Central memory CD8-positive, alpha-beta T cell (primary cell): ENCODE measurements at places on chromosomes 2 and 18.

DNA sequence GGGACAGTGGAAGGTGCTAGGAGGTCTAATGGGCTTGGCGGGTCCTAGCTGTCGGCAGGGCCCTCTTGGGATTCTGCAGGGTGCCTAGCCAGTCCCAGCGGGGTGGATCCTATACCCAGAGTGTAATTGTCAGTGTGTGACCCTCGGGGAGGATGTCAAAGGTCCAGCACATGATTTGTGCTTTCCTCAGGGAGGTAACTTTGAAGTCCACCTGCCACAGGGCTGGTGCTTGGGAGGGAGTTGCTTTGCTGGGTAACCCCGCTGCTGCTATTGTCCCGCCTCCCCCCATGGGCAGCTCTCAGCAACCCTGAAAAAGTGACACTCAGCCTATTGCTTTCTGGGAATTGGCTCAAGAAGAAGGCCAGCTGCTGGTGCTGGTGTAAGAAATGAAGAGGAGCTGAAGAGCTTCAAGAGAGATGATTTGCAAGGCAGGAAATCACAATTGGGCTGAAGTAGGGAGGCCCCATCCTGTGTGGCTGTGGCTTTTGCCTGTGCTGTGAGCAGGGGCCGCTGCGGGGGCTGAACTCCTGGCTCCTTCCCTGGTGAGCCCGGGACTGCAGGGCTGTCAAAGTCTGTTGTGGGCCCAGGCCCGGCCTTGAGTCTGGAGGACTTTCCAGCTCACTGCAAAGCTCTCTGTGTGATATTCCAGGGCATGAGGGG lies 36.4 kb downstream of the EMILIN2 start:
- DNase-seq: no peak

GRCh38 chr2:147449323-147449991 lies 395.4 kb upstream of the ACVR2A start:
- no peak for DNase-seq

DNA sequence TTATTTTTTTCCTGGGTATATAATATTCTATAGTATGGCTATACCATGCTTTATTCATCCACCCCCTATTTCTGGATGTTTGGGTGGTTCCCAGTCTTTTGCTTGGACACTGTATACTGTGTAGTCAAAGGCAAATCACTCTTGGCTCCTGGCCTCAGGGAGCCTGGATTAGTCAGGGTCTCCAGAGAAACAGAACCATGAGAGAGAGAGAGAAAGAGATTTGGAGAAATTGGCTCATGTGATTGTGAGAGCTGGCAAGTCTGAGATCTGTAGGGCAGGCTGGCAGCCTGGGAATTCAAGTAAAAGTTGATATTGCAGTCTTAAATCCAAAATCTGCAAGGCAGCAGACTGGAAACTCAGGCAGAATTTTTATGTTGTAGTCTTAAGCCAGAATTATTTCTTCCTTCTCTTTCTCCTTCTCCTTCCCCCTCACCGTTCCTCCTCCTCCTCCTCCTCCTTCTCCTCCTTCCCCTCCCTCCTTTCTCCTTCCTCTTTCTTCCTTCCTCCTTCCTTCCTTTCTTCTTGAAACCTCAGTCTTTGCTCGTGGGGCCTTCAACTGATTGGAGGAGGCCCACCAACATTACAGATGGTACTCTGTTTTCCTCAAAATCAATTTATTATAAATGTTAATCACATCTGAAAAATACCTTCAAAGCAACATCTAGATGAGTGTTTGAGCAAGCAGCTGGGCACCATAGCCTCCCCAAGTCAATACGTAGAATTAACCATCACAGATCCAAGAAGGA lies 33.0 kb downstream of the CTIF start:
- no peak for DNase-seq

DNA sequence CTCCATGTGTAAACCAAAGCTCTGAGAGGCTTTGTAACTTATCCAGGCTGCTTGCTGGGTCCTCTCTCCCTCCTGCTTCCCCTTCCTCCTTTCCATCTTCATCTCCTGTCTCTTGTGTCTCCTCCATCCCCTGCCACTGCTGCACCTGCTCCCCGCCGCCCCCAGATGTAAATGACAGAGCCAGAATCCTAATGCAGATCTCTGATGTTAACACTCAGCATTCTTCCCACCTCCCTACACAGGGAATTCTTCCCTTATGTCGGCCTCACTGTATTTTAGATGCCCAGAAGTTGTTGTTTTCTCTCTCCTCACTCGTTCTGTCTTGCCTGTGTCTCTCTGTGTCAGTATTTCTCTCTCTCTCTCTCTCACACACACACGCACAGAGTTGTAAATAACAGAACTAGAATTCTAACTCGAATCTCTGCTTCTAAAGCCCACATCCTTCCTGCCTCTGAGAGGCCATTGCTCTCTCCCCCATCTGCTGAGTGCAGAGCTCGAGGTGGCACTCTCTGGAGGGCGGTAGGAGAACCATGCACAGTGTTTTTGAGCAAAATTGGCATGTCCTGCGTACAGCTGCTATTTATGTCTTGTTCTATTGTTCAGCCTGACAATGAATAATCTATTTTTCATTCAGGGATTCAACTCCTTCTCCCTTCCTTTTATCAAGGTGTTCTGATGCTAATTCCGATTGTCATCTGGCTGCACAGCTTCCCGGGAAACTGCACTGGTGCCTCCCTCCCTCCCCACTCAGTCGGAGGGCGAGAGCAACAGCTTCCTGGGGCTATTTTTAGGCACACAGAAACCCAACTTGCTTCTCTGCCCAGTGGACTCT lies 219.9 kb downstream of the SH3RF3 start:
- no peak for DNase-seq

DNA sequence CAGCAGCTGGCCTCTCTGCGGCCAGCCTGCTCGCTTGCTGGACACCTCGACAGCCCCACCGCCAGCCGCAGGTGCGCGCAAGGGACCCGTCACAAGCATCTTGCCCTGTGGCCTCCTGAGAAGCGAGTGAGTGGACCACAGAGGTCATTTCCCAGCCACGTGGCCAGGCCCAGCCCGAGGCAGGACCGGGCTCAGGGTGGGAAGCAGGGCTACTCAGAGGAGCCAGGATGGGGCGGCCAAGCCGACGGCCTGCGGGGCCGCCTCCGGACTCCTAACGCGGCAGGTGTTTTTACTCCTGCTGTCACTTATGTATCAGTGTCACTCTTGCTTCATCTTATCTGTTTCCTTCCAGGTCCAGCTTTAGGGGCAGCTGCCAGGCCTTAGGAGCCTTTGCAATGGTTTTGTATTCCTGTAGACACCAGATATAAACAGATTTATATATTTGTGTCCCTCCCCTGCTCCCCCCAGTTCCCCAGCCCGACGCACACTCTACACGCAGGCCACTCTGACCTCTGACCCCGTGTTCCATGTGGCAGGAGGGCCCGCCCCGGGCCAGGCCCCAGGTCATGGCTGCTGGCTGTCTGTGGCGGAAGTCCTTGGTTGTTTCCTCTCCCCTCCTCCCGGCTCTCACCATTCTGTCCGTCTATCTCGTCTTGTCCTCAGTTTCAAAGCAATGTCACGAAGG lies 236.4 kb downstream of the ATAD2B start:
- no peak for DNase-seq

GRCh38 chr2:144376926-144377325 lies 143.0 kb downstream of the ZEB2 start:
- no peak for DNase-seq

- DNase-seq: no peak
Observed at GRCh38 chr18:11419338-11419737, 190.1 kb upstream of the SLC35G4 start.

DNA sequence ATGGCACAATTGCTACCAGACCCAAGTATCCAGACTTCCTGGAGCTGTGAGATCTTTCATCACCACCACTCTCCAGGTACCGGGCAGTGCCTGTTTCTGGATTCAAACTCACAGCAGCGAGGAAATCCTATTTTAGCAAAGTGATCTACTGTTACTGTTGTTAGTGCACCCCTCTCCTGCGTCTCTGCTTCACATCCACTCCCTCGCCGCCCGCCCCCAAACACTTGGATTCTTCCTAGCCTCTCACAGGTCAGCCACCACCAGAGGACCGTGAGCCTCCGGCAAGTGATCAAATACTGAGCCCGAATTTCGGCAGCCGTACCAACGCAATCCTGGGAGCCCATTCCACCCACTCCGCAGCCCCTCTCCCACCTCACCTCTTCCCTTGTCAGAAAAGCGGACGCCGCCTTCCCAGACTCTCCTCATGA lies 519 bp downstream of the METTL4 start:
- no peak for DNase-seq

GRCh38 chr2:194395818-194396217 lies 1261.2 kb upstream of the SLC39A10 start:
- no peak for DNase-seq

GRCh38 chr2:181304011-181304844 lies 153.0 kb upstream of the ITGA4 start:
- no peak for DNase-seq

DNA sequence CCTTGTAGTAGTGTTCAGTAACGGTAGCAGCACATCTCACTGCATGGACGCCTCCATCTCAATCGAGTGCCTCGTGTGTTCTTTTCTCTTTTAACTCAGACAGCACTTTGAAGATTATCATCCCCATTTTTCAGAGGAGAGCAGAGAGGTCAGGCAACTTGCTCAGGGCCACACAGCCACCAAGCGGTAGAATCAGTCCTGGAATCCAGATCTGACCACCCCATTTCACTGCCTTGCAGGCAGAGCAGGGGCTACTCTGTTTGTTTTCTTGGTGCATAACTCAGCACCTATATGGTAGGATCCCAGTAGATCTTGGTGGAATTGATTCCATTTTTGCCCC lies 129.5 kb downstream of the SMAD7 start:
- DNase-seq: no peak

DNA sequence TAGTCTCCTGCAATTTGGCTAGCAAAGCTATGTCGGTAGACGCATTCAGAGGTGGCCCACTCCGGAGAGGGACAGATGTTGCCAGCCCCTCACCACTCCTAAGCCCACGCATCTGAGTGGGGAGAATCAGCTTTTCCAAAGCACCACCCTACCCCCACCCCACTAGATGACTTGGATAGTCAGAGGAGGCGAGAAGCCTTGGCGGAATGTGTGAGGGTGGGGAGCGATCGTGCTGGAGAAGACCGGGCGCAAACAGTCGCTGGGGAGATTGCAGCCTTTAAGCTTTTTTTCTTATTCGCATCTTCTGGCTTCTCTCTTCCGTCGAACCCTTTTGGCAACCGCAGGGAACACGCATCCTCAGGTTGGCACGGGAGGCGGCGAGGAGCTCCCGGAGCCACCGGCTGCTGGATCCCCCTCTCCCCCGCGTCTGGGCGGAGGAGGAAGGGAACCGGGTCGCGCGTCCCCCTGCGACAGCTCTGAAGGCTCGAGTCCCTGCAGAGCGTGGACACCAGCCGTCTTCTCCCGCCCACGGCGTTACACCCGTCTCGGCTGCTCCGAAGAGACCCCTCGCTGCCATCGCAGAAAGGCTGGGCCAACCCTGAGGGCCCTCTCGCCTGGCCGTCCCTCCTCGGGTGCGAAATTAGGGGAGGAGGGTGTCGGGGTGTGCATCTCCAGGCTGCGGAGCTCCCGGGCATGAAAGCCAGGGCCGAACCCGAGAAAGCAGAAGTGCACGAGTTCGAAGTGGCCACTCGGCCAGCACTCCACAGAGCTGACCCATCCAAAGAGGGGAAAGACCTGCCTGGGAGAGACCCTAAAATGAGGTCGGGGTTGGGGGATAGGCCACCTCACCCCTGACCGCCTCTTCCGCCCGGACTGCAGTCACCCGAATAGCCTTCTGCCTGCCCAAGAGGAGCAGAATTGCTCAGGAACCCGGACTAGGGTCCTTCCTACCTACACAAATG lies 12.2 kb downstream of the EVX2 start:
- no peak for DNase-seq

DNA sequence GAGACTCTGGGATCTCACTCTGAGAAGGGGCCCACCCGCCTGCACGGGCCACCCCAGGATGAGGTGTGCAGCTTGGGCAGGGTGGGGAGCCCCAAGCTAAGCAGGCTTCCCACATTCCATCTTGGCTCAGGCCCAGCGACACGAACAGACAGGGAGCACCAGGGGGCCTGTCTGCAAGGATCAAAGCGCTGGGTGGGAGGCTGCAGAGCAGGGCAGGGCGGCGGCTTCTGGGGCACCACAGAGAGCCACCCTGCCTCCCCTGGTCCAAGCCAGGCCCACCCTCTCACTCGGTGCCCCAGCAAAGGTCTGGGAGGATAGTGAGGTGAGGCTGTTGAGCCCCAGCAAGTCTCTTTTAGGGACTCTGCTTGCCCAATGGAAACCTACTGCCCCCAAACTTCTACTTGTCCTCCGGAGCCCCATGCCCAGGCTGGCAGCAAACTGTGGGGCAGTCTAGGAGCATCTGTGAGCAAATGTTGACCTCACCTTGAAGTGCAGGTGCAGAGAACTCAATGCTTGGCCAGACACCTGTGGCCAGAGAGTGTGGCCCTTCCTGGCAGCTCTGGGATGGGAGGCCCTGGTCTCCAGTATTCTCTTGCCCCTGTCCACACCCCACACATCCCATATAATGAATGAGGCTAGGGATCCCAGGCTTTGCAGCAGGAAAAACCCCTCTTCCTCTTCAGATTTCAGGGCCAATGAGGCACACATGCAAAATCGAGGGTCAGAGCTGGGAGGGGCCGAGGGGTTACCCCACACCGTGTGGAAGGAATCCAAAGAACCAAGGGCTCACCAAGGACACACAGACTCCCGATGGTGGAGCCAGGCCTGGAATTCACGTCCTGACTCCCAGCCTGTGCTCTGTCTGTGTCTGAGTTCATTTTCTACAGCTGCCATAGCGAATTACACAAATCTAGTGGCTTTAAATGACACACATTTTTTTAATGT lies 18.8 kb upstream of the GLI2 start:
- no peak for DNase-seq

GRCh38 chr18:12520442-12520992 lies 112.8 kb downstream of the PRELID3A start:
- no peak for DNase-seq

DNA sequence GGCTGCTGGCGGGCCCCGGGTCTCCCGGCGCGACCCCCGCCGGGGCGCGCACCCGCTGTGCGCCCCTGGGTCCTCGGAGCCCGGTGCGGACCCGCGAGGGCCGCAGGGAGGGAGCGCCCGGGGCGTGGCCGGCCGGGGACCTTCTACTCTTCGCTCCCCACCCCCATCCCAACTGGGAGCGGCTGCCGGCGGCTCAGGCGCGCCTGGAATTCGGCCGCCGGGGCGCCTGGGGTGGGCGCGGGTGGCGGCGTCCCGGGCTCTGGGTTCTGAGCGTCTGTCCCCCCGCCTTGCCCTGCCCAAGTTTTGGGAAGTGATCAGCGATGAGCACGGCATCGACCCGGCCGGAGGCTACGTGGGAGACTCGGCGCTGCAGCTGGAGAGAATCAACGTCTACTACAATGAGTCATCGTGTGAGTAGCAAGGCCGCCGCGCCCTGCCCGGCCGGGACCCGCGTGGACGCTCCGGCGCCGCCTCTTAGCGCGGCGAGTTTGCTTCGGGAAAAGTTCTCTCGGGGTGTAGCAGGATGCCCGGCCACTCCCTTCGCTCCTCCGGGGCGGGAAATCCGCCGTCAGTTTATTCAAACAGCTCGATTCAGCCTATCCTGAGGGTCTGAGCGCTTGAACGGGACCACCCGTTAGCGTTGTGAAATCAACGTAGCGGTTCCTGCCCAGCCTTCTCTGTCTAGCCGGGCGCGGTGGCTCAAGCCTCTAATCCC lies 502 bp downstream of the TUBB6 start:
- DNase-seq: no peak

GRCh38 chr2:11031876-11032275 lies 120.1 kb downstream of the KCNF1 start:
- no peak for DNase-seq
